ENCODE measurements at places on chromosomes 2 and 18. TPM values are rescaled to one million over a fixed set of nuclear protein-coding genes. Genes with fewer than 3 reads are reported as not detected.

Gene NEB
- polyA plus RNA-seq, result 11.1 TPM

Gene KLHL30
- 0.18 TPM for polyA plus RNA-seq

Gene CFC1
- polyA plus RNA-seq, result not detected

Gene LIPG
- polyA plus RNA-seq, result 48.1 TPM

Gene IL18RAP
- 0.22 TPM for polyA plus RNA-seq

Gene SLC66A2
- polyA plus RNA-seq, result 18.2 TPM

Gene DSG2
- polyA plus RNA-seq, result 60.3 TPM

Gene PRKAG3
- 0.07 TPM for polyA plus RNA-seq

Gene ABCG5
- polyA plus RNA-seq, result 0.50 TPM

Gene SNTG2
- polyA plus RNA-seq, result 2.7 TPM

Gene EVX2
- not detected for polyA plus RNA-seq

Gene OTOF
- polyA plus RNA-seq, result 0.11 TPM

Gene ITGA4
- polyA plus RNA-seq, result 34.2 TPM

Gene IL1RL1
- 1.8 TPM for polyA plus RNA-seq

Gene ABCG8
- polyA plus RNA-seq, result 0.79 TPM

Gene CNGA3
- polyA plus RNA-seq, result not detected

Gene GNLY
- polyA plus RNA-seq, result 0.44 TPM

Gene GAD1
- polyA plus RNA-seq, result 1.0 TPM

Gene FSHR
- not detected for polyA plus RNA-seq

Gene NLRC4
- 1.00 TPM for polyA plus RNA-seq

Gene EGR4
- not detected for polyA plus RNA-seq

Gene DUSP19
- 5.9 TPM for polyA plus RNA-seq

Gene REG3A
- polyA plus RNA-seq, result not detected

Gene PROKR1
- polyA plus RNA-seq, result 0.32 TPM

Gene CHRND
- 0.59 TPM for polyA plus RNA-seq
